Right atrium auricular region (tissue), 2 donors: ENCODE measurements at places on chromosomes 12 and 14. TPM values are rescaled to one million over a fixed set of nuclear protein-coding genes. Genes with fewer than 3 reads are reported as not detected.

DNA sequence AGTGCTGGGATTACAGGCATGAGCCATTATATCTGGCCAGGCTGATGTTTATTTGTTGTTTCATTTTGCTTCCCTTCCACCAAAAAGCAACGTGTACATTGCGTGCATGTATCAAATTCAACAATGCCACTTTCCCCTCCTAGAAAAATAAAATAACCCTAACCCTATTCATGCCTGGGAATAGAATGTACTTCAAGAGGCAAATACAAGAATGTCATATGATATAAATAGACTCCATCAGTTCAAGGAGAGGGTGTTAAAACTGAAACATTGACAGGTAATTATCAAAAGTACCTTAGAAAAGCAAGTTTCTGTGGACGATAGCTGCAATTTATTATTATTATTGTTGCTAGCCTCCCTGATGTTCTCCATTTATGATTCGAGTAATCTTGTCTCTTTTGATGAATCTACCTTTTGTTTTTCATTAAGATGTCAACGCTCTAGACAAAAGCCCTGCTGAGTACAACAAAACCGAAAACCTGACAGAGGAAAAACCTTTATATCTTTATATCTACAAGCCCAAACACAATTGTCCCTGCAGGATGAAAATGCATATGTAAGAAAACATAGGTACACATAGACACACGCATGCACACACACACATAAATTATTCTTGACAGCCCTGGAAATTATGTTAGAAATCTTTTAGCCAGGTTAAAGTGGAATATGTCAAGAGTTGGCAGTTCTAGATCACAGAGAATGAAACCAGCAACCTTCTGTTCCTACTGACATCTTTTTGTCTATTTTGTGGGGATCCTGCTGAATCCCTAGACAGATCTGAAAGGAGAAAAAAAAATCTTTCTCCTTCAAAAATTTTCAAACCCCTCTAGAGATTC, 98.9 kb downstream of the BTG1 start:
- no peak overlapping the region for H3K4me3 ChIP-seq
- DNase-seq: no peak
- H3K27me3 ChIP-seq: no peaks in the 10 kb centered on the region
- H3K36me3 ChIP-seq: no peaks in the 10 kb centered on the region

DNA sequence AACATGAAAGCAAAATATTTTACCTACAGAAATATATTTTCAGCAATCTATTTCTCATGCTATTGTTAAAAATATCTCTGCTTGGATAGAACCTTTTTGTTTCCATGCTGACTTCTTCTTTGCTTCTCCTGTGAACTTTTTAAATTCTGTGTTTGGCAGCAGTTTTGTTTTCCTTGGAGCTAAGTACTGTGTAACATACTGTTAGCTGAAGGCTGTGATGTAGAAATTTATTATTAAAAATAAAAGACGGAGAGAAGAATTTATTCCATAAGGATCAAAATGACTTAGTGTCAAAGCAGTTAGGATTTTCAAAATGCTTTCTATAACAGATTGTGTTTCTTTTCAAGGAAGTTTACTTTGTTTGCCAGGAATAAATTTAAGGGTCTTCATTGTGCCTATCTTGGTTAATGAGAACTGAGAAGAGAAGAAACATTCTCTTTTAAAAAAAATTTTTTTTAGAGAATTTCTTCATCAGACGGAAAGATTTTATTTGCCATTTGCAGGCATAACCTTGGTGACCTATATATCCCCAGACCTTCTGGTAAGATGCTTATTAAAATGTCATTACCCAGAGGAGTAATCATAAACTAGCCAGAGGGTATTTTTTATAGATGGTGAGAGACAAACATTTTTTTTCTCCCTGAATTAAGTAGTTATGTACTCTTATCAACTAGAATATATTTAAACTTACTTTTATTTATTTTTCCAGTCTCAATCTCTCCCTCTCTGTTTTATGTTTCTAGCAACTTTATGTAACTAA, 147.1 kb upstream of the SLCO1C1 start:
- no peak overlapping the region for H3K4me3 ChIP-seq
- H3K27me3 ChIP-seq: no peaks in the 10 kb centered on the region
- DNase-seq: no peak

- DNase-seq: no peak
- no peaks in the 10 kb centered on the region for H3K4me1 ChIP-seq
- H3K36me3 ChIP-seq: no peaks in the 10 kb centered on the region
- no peak overlapping the region for H3K27ac ChIP-seq
- no peaks in the 10 kb centered on the region for H3K27me3 ChIP-seq
Measured at GRCh38 chr12:62914443-62915203, 20.3 kb downstream of the PPM1H start.

GRCh38 chr12:79690638-79691510, at the start of gene PAWR:
Gene PAWR (minus strand): TSS chr12:79690964. CDS start chr12:79690244, 720 bp downstream.
- no peaks in the 10 kb centered on the region for H3K4me1 ChIP-seq
- DNase-seq: no peak

GUCY2C gene
- not detected for total RNA-seq

FGF23 gene
- not detected for total RNA-seq

TCL1A gene
- 0.71 TPM for total RNA-seq

IL26 gene
- not detected for total RNA-seq

GRCh38 chr14:32625211-32625610, 296.1 kb downstream of the AKAP6 start:
- H3K27ac ChIP-seq: no peak overlapping the region
- H3K4me1 ChIP-seq: no peaks in the 10 kb centered on the region
- H3K4me3 ChIP-seq: no peak overlapping the region
- no peaks in the 10 kb centered on the region for H3K36me3 ChIP-seq
- no peaks in the 10 kb centered on the region for H3K27me3 ChIP-seq

ITPK1 gene
- total RNA-seq: 58.3 TPM

DNA sequence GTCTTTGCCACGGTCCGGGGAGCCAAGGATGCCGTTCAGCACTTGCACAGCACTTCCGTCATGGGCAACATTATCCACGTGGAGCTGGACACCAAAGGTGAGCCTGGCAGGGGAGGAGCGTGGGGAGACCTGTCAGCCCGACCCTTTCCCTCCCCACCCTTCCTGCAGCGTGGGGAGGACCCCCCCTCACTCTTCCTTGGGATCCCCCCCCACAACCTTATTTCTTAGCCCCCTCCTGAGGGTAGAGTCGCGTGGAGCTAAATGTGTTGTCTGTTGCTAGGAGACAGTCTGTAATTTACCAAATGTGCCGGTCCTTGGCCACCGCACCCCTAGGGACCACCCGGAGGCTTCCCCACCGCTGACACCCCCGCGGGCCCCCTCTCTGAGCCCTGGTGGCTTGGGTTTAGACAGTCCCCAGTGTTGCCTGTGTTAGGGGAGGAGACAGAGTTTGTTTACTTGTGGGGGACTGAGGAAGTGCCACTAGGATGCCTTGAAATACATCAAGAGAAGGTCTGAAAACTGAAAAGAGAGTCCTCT, 2.3 kb downstream of the SETD1B start:
- DNase-seq: no peak
- H3K36me3 ChIP-seq: peaks cover 41% of the 10 kb centered on the region
- peaks cover 56% of the 10 kb centered on the region for H3K4me1 ChIP-seq
- H3K27me3 ChIP-seq: no peaks in the 10 kb centered on the region

DNA sequence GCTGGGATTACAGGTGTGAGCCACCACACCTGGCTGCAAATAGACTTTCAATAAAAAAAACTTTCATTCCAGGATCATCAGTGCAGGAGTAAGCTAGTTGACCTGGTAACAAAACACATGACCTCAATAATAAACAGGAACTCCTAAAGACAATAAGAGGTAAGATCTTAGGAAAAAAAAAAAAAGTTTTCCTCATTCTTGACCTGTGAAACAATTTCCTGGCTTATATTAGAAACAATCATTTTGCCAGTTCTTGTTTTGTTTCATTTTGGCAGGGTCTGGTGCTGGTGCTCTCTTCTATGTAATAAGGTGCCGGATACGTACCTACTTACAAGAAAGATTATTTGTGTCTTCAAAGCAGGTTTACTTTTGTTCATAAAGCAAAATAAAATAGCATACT, 90.6 kb upstream of the AMN1 start:
- H3K36me3 ChIP-seq: no peaks in the 10 kb centered on the region
- H3K27ac ChIP-seq: no peak overlapping the region
- H3K27me3 ChIP-seq: no peaks in the 10 kb centered on the region

PLEKHG7 gene
- total RNA-seq: not detected

DNA sequence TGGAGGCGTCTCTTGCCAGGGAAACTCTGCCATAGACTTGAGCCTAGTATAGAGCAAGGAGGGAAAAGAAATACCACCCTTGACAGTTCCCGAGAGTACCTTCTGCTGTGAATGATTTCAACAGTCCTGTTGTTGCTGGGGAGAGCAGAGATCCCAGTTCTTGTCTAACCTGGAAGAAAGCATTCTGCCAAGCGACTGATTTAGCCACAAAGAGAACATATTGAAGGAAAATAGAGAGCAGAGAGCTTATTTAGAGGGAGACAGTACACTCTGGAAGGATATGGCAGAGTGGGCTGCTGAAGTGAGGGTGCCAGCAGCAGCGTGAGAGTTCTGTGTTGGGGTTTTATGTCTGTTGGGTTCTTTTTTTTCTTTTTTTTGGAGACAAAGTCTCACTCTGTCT, 966.9 kb upstream of the TMEM132C start:
- H3K4me3 ChIP-seq: no peak overlapping the region
- H3K27ac ChIP-seq: no peak overlapping the region
- H3K27me3 ChIP-seq: no peaks in the 10 kb centered on the region
- peak; percentile 7 for DNase-seq
- H3K36me3 ChIP-seq: no peaks in the 10 kb centered on the region

DNA sequence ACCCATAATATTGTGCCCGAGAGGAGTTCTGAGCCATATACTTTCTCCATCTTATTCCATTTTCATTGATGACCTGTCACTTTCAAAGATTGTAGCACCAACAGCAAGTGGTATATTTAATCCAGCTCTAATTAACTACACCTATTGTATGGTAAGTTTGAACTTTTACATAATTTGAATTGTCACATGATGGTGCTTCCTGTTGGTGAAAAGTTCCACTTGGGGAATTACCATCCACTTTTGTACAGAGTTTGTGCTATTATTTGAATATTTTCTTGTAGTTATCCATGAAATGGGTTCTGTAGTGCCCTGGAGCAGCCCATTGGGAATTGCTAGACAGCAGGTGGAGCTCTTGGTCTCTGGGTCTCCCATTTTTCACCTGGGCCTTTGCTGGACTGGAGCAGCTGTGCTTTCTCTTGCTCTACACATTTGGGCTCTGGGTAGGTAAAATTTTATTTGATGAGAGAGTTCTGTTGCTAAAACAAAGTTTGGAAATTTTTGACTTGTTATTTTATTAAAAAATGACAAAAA, 3.0 kb downstream of the SMCO3 start:
- H3K27ac ChIP-seq: no peak overlapping the region
- H3K27me3 ChIP-seq: no peaks in the 10 kb centered on the region
- no peaks in the 10 kb centered on the region for H3K4me1 ChIP-seq
- DNase-seq: no peak
- no peak overlapping the region for H3K4me3 ChIP-seq

DNA sequence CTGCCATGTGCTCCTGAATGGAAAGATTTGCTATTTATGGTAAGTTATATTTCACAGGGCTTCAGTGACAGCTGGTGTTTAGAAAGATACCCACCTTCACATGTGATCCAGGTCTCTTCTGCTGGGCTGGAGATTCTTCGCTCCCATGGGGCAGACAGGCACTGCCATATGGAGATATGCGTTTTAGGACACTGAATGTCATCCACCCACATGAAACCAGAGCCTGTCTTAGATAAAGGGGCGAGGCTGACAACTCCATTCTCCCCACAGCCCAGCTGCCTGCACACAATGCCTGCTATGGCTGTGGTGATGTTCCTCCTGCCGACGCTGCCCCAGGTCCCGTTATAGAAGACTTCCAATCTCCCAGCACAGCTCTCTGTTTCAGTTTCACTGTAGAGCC, 69.4 kb downstream of the ACSM4 start:
- no peak overlapping the region for H3K27ac ChIP-seq
- H3K4me3 ChIP-seq: no peak overlapping the region
- H3K27me3 ChIP-seq: no peaks in the 10 kb centered on the region
- DNase-seq: no peak

GRCh38 chr12:47616440-47616839, 89.4 kb downstream of the RPAP3 start:
- DNase-seq: no peak
- H3K36me3 ChIP-seq: no peaks in the 10 kb centered on the region
- H3K27ac ChIP-seq: no peak overlapping the region
- H3K27me3 ChIP-seq: no peaks in the 10 kb centered on the region

DNA sequence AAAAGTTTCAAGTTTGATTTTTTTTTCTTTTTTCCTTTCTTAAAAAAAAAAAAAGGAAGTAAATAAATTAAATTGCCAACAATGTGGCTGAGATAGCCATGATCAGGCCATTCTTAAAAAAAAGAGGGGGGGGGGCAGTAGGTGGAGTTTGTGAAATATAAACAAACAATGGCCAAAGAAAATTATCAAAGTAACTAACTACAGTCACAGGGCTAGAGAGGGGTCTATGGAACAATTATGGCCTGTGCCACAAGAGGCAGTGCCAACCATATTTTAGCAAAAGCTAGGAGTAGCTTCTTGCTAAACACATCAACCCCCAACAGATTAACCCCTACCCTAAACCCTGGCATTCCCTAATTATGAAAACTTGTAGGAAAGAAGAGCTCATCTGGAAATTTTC, 16.2 kb upstream of the SMARCC2 start:
- H3K27ac ChIP-seq: no peak overlapping the region
- no peaks in the 10 kb centered on the region for H3K27me3 ChIP-seq
- H3K4me1 ChIP-seq: no peaks in the 10 kb centered on the region
- H3K36me3 ChIP-seq: peaks cover 52% of the 10 kb centered on the region
- no peak for DNase-seq
- H3K4me3 ChIP-seq: no peak overlapping the region

DNA sequence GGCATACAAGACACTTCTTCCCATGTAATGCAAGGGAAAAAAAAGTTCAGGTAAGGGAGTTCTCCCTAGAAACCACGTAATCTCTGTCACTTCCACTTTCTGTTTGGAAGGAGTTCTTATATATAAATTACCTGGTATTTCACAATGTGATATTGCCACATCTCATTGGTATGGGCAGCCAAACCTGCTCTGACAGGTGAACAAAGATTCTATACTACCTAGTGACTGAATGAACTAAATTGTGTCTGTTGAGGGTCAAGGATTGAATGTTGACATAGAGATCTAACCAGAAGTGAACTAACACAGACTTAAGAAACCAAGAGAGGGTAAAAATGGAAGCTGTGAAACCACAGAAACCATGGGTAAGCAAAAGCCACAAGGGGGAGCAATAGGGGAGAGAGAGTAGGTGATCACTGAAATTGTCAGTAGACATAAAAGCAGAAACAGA, 161.3 kb downstream of the RPL10L start:
- no peak overlapping the region for H3K4me3 ChIP-seq
- no peaks in the 10 kb centered on the region for H3K36me3 ChIP-seq
- H3K4me1 ChIP-seq: no peaks in the 10 kb centered on the region
- no peaks in the 10 kb centered on the region for H3K27me3 ChIP-seq

CTSG gene
- not detected for total RNA-seq

- H3K27me3 ChIP-seq: no peaks in the 10 kb centered on the region
- no peaks in the 10 kb centered on the region for H3K4me1 ChIP-seq
- no peak overlapping the region for H3K4me3 ChIP-seq
- no peaks in the 10 kb centered on the region for H3K36me3 ChIP-seq
- no peak for DNase-seq
Measured at GRCh38 chr14:62943202-62943601, 102.1 kb downstream of the KCNH5 start.

GRCh38 chr14:74867673-74868072, 8.3 kb downstream of the PROX2 start:
- peak; percentile 79 for DNase-seq
- H3K27ac ChIP-seq: no peak overlapping the region
- peaks cover 6% of the 10 kb centered on the region for H3K4me1 ChIP-seq
- no peaks in the 10 kb centered on the region for H3K27me3 ChIP-seq
- no peak overlapping the region for H3K4me3 ChIP-seq
- H3K36me3 ChIP-seq: no peaks in the 10 kb centered on the region
